ENCODE measurements at places on chromosomes 4 and X.

GRCh38 chr4:8771258-8771590, 100.4 kb downstream of the HMX1 start:
- DNase-seq: no peak

- no peak for DNase-seq
Observed at GRCh38 chr4:174554231-174554728, 32.0 kb upstream of the HPGD start.

DNA sequence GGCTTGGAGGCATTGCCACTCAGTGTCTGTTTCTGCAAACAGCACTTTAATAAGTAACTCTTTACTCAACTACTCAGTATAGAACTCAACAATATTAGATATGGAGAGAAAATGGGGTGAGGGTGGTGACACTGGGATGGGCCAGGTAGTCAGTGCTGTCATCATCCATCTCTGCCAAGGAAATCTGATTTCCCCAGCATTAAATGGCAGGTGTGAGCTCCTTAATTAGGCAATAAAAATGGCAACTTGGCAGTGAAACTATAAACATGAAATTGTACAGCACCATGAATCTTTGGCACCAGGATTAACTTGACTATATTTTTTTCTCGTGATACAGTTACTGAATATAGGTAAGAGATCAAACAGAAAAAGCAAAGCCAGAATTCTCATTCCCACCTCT, 146.2 kb downstream of the GLRA2 start:
- no peak for DNase-seq

- no peak for DNase-seq
Observed at GRCh38 chr4:154399259-154399974, 92.2 kb downstream of the DCHS2 start.

DNA sequence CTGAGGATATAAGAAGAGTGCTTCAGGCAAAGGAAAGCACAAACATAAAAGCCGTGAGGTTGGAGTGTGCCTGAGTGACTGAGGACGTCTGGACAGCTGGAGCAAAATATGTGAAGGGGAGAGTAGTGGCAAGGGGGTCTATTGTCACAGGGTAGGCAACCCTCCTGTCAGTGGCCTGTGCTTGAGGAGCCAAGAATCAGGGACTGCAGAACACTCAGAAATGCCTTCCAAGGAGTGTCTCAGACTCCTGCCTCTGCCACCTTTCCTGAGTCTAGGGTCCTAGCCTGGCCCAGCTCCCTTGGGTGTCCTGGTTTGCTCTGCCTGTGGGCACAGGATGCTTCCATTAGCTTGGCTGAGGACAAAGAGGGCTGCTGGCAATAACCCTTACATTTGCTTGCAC, 152.5 kb upstream of the PJA1 start:
- no peak for DNase-seq

GRCh38 chr4:124279741-124280140, 432.8 kb downstream of the ANKRD50 start:
- DNase-seq: no peak

DNA sequence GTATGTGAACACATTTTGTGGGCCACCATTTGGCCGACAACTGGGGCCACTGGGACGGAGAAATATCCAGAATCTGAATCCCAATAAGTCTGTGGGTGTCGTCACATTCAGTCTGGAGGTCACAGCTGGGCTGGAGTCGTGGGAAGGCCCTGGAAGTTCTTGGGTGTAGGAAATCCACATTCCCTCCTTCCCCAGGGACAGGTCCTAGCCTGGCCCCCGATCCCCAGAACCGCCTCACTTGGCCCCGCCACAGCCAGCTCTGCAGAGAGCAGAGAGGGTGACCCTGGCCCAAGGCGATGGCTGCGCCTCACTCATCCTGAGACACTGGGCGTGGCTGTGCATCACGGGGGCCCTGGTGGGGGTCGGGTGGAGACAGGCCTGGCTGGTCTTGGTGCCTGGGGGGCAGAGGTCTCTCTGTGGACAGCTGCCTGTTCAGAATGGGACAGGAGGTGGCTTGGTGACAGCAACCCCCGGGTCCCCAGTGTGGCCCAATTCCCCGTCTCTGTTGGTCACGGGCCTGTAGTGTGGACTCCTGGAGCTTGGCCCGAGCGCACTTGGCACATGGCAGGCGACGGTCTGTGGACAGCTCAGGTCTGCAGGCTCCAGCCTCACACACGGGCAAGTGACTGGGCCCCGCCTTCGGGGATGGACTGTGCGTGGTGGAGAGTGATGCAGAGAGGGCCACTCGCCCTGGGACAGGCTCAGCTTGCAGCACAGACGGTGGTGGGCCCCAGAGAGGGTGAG, 16.4 kb downstream of the DOK7 start:
- DNase-seq: no peak

DNA sequence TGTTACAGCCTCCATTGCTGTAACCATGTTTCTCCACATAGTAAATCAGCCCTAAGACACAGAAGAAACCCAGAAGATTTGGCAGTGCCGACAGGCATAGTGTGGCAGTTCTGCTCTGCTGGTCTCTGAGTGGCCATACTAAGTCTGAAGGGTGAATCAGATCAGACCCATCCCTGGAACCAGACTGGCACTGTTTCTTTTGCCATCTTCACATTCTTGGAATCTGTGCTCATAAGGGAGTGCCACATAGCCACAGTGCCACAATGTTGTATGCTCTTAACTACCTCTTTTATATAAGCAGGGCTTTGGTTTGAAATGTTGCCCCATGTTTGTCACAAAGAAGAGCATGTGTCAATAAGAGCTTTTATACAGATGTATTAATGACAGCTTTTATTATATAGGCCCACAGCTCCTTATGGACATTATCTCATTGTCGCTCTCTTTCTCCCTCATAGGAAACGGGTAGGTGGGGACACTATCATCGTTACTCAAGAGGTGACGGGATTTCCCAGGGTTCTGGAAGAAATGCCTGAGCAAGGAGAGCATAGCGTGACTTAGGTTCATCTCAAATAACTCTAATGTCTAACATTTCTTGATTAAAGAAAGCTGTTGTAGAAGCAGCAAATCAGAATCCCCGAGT, 128.2 kb downstream of the CBR4 start:
- no peak for DNase-seq

DNA sequence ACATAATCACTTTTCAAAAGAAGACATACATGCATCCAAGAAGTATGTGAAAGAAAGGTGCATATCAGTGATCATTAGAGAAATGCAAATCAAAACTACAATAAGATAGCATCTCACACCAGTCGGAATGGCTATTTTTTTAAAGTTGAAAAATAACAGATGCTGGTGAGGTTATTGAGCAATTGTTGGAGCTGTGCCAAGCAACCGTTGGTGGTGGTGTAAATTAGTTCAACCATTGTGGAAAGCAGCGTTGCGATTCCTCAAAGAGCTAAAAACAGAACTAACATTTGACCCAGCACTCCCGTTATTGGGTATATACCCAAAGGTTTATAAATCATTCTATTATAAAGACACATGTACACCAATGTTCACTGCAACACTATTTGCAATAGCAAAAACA, 14.2 kb downstream of the COX7B2 start:
- no peak for DNase-seq

- DNase-seq: no peak
Observed at GRCh38 chr4:104465201-104465600, 29.5 kb downstream of the CXXC4 start.
